ENCODE measurements at places on chromosomes 7 and 10.

- no peak for DNase-seq
Measured at GRCh38 chr10:91613411-91614187, 19.3 kb downstream of the PPP1R3C start.

DNA sequence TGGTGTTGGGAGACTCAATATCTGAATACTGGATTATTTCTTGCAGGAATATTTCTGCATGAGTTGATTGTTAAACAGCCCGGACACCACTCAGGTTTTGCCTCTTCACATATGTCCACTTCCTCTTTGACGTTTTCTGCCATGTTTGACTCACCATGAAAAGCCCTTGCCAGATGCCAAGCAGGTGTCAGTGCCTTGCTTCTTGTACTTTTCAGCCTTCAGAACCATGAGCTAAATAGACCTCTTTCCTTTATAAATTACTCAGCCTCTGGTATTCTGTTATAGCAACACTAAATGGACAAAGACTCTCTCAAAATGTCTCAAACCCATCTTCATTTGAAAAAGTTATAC, 24.7 kb upstream of the MACC1 start:
- DNase-seq = no peak

GRCh38 chr7:111223802-111224253, 132.9 kb downstream of the LRRN3 start:
- DNase-seq = no peak

- DNase-seq = no peak
Measured at GRCh38 chr7:112721366-112721765, 68.8 kb downstream of the TMEM168 start.

- DNase-seq = no peak
Measured at GRCh38 chr10:3433988-3434387, 261.4 kb upstream of the PITRM1 start.

GRCh38 chr10:79299397-79300241, 47.6 kb upstream of the PPIF start:
- DNase-seq = no peak

DNA sequence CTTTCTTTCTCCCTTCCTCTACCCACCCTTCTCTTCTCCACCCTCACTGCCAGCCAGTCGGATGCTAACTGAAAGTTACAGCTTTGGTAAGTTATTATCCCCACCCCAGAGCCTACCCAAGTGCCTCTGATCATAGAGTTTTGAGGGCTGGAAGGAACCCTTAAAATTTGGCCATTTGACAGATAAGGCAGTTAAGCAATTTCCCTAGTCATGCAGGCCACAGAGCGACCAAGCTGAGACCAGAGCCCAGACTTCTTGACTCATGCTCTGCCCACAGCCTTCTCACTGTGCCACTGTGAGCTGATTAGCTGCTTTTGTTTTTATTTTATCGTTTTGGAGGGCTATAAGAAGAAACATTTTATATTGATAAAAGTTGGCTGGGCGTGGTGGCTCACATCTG, 17.2 kb downstream of the SAP25 start:
- no peak for DNase-seq

DNA sequence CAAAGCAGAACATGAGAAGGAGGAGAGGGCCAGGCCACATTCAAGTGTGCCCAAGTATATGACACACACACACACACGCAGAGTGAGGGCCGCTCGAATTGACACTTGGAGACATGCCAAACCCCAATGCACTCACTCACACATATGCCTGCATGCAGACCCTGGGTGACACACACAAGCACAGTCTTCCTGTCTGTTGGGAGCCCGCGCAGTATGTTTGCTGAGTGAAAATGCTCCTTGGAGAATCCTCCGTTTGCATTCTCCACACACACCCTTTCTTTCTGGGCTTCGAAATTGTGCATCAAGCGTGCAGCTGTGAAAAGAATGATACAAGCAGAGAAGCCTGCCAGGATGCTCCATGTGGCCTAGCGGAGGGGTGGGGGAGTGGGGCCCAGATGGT, 120.9 kb downstream of the PLXNA4 start:
- DNase-seq = peak; percentile 29

DNA sequence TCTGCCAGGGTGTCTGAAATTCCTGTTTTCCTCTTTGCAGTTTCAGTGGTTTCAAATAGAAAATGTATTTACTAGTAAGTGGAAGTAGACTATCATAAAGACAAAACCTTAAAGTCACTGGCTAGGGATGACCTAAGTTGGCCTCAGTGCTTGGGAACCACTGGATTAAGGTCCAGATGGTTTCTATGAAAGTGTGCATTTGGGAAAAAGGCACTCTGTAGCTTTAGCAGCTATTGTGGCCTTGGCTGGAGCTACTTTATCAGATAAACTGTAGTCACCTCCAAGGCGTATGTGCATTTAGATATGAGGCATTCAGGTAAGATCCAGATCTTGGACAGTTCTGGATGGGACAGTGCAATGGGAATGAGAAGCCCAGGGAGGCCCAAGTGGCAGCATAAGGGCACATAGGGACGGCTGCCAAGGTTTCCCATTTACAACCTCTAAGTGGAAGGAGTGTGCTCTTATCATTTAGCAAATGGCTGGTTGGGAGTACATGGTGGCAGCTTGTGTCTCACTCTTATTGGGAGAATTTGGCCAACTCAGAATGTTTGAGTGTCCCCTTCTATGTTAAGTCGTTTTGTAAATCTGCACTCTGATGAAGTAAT, 185.6 kb downstream of the LRMDA start:
- no peak for DNase-seq

GRCh38 chr7:92834507-92835260, 1.7 kb downstream of the CDK6 start:
- no peak for DNase-seq

GRCh38 chr7:4612237-4612636, 69.9 kb upstream of the FOXK1 start:
- DNase-seq = no peak

GRCh38 chr10:76918106-76918505, 719.5 kb downstream of the KCNMA1 start:
- no peak for DNase-seq

DNA sequence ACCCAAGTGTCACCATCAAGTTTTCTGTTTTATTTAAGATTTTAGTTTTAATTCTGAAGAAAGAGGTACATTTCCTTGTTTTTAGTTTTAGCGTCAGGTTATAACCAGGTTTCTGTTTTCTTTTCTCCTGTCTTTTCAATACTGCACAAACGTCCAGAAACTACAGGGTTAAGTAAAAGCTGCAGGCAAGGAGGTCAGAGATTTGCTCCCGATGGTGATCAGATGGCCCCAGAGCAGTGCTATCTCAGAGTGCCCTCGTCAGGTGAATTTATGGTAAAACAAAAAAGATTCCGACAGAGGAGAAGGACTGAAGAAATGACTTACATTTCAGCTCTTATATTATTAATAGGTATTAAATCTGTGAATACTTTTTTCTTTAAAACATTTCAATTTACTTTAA, 128.2 kb downstream of the STRA8 start:
- no peak for DNase-seq

DNA sequence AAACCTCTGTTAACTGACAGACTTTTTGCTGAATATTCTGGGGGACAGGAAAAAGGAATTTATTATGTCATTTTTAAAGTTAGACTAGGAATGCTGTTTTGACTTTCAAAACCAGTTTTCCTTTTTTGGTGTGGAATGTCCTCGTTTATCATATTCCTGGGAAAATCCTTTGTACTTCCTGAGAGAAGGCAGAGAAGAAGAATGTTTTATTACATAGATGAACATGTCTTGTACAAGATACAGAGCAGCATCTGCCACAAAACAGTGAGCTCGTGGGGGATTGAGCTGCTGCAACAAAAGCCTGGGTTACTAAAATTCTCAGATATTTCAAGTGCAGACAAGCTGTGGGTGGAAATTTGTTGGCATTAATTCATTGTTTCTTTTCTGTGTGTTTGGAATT, 20.2 kb downstream of the MCU start:
- no peak for DNase-seq

DNA sequence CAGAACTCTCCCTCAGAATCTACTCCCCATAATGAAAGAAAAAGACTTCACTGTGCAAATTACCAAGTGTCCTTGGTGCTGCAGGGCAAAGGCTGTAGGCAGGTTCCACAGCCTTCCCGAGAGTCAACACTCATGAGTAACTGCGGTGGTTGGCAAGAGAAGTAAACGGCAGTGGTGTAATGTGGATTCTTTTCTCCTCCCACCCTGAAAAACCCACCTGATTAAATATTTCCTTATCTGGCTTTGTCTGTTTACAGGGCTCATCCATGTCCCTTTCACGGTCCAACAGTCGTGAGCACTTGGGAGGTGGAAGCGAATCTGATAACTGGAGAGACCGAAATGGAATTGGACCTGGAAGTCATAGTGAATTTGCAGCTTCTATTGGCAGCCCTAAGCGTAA, 300.9 kb downstream of the BICC1 start:
- no peak for DNase-seq

- DNase-seq = no peak
Measured at GRCh38 chr7:29249383-29249750, 54.8 kb downstream of the CHN2 start.

GRCh38 chr10:91901784-91902677, 7.3 kb downstream of the FGFBP3 start:
- DNase-seq = peak; percentile 40

GRCh38 chr10:33421789-33422462, 87.5 kb upstream of the NRP1 start:
- DNase-seq = no peak

DNA sequence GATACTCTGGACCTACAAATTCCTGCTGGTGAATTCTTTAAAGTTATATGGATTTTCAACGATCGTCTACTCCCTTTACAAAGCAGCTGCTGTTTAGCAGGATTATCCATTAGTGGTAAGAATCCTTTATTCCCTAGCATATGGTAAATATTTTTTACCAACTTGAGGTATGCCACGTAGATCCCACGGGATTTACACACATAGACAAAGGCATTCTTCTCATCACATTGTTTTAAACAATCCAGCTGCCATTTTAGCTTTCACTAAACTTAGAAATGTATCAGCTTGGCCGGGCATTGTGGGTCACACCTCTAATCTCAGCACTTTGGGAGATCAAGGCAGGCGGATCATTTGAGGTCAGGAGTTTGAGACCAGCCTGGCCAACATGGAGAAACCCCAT, 148.0 kb upstream of the SH2B2 start:
- no peak for DNase-seq

GRCh38 chr10:61669161-61669725, 6.5 kb downstream of the CABCOCO1 start:
- DNase-seq = no peak

GRCh38 chr10:24872049-24872789, 80.2 kb downstream of the PRTFDC1 start:
- no peak for DNase-seq

DNA sequence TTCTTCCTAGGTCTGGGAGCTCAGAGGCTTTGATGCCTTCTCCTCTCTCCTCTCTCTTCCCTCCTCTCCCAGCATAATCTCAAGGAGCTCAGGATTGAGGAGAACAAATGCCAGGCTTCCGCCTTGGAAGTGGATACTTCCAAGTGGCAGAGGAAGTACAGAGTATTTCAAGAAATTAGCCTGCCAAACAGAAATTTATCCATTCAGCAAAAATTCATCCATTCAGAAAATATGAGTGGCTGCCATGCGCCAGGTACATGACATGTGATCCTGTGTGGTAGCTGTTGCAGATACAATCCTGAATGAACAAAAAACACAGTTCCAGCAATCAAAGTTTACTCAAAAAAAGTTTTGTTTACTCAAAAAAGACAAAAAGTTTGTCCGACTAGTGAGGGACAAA, 18.4 kb downstream of the NOLC1 start:
- no peak for DNase-seq

- DNase-seq = no peak
Measured at GRCh38 chr10:130020651-130021382, 56.7 kb upstream of the EBF3 start.

DNA sequence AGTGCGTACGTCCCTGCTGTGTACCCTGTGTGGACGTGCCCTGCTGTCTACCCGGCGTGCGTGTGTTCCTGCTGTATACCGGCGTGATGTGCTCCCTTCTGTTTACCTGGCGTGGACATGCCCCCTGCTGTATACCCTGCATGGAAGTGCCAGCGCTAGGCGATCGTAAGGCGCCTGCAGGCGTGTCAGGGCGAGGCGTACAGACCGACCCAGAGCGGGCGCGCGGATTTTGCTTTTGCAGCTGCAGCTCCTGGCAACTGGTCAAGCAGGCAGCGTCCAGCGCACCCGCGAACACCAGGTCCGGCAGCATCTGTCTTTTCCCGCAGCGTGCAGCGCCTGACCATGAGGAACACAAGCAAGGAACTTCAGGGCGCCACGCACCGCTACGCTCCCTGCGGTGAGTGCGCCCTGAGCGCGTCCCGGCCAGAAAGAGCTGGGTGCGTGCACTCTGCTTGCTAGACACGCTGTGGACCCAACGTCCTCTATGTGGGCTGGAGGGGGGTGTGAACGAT, 680 bp downstream of the C7orf57 start:
- no peak for DNase-seq

- DNase-seq = no peak
Measured at GRCh38 chr7:147759327-147759943, 831.1 kb upstream of the C7orf33 start.

GRCh38 chr7:129635300-129636029, 23.9 kb downstream of the NRF1 start:
- DNase-seq = peak; percentile 29
